ENCODE measurements at places on chromosomes 4 and X.

DNA sequence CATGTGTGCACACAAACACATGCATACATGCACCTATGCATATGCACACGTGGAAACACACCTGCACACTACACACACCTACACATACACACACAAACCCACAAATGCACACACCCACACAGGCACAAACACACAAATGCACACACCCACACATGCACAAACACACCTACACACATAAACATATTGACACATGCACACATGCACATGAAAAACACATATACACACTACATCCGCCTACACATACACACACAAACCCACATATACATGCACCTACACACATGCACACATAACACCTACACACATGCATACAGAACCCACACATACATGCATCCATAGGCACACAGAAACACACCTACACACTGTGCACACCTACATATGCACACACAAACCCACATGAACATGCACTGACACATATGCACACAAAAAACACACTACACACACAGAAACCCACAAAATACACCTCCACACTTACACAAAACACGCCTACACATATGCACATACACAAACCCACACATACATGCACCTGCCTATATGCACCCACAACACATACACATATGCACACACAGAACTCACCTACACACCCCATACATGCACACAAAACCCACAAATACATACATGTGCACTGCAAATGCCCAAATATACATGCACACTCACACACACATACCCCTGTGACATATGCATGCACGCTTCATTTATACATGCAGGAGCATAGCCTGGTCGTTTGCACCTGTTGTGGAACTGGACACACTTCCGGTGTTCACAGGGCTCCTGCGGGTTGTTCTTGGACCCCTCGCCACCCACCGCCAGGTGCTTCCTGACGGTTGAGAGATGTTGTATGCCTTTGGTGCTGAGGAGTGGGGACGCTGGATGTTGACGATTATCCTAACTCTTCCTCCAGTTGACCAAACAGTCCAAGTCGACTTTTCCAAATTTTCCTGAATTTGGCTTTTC, 22.1 kb downstream of the CD99 start:
- DNase-seq = no peak

GRCh38 chr4:101420661-101421060, 73.3 kb upstream of the PPP3CA start:
- no peak for DNase-seq

DNA sequence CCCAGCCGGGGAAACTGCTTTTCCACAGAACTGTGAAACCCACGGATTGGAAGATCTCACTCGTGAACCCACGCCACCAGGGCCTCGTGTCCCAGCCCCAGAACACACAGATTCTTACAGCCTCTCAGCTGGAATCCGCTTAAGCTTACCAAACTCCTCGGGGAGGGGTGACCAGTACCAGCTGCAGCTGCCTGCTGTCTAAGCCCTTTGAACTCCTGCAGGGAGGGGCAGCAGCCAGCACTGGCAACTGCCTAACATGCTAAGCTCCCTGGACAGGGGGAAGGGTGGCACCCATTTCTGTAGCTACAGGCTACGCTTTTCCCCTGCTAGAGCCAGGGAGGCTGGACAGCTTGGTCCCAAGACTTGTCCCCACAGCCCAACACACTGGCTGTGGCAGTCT, 38.4 kb downstream of the TBL1X start:
- DNase-seq = no peak

DNA sequence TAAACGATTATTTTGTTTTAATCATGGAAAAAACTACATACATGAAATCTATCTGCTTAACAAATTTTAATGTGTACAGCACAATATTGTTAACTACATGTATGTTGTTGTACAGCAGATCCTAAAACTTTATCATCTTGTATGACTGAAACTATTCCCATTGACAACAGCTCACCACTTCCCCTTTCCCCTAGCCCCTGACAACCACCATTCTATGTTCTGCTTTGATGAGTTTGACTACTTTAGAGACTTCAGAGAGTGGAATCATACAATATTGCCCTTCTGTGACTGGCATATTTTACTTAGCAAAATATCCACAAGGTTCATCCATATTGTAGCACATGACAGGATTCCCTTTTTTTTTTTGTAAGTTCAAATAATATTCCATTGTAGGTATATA, 185.9 kb downstream of the CFAP299 start:
- DNase-seq = no peak

DNA sequence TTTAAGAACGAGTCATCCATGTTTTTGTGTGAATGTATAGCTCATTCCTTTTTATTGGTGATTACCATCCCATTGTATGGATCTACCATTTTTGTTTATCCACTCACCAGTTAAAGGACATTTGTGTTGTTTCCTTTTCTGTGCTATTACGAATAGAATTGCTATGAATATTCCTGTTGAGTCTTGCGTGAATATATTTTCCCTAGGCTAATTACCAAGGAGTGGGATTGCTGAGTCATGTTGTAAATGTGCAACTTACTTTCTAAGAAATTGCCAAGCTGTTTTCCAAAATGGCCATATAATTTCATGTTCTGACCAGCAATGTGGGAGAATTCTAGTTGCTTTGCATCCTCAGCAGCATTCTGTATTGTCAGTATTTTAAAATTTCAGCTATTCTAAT, 51.3 kb downstream of the YIPF6 start:
- DNase-seq = no peak

DNA sequence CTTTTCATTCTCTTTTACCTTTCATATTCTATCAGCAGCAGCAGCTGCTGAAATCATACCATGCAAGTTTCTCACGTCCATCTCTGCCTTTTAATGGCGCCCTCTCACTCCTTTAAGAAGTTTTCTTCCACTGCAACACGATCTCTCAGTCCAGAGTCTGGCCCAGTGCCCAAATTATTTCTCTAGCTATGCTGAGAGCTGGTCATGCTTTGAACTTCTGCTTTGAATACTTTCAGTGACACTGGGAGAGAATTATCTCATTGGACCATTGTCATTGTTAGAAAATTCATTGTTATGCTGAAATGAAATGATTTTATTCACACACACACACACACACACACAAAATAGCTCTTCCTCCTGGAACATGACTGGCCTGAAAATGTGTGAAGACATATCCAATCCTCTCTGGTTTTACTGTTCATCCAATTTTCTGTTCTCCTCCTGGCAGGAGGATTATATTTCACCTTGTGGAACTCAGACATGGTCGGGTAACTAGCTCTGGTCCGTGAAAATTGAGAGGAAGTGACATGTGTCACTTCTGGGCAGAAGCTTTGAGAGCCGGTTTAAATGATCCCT, 1.3 kb upstream of the PDHA1 start:
- DNase-seq = no peak

DNA sequence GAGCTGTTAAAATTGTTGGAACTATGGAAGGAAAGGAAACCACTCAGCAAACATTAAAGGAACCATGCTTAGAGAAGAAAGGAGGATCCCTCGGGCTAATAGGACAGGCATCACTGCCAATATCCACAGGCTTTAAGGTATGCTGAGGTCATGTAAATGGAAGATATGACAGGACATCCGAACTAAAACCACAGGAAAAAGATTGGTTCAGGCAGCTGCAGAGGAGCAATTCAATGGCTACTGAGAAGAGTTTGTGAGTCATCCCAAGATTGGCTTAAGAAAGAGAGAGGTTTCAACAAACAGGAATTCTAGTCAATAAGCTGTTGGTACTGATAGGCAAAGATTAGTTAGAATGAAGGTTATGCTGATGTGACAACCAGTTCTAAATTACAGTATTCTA, 106.4 kb upstream of the FAM241A start:
- DNase-seq = no peak

GRCh38 chr4:156336511-156336910, 382.8 kb upstream of the CTSO start:
- no peak for DNase-seq

GRCh38 chr4:41379230-41379629, 122.5 kb downstream of the UCHL1 start:
- no peak for DNase-seq

GRCh38 chr4:304969-305680, at the start of gene ZNF732:
TSS of gene ZNF732 (minus strand) at chr4:305474. CDS start at chr4:305310, 164 bp downstream.
- DNase-seq = no peak

DNA sequence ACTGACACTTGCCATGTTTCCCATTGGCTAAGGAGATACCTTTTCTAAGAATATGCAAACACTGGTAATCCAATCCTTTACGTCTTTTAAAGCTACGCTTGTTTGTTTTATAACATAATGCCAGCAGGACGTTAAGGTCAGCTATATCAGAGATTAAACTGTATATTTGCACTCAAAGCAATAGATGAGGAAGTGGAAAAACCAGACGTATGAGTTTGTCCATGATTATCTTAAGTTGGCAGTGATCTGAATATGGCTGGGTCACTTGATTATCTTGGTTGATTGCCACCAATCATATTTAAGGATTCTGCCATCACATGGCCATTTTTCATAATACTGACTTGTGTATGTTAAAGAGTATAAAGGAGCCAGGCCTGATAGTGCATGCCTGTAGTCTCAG, 19.4 kb downstream of the TMSB4X start:
- DNase-seq = no peak

GRCh38 chrX:131279617-131280016, 9.5 kb downstream of the IGSF1 start:
- no peak for DNase-seq

GRCh38 chrX:50200907-50201306, at the start of gene AKAP4:
TSS of gene AKAP4 (minus strand) at chrX:50201007. CDS start at chrX:50200889, 118 bp downstream.
- no peak for DNase-seq

DNA sequence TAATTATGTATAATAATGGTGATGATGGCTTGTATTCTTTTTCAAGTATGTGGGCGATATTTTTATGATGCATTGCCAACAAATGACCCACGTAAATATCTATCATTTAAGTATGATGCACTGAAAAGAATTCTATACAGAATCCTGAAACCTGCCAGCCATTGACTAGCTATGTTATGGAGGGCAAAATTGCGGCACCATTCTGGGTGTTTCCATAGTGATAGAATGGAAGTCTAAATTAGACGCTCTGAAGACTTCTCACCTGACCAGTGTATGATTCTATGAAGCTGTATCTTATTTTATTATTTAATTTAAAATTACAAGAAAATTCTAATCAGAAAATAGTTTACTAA, 677 bp upstream of the CENPC start:
- DNase-seq = no peak

- DNase-seq = peak; percentile 18
These were observed 1.1 kb upstream of the TLR3 start for GRCh38 chr4:186067757-186068385.

GRCh38 chr4:169037506-169037905, 27.5 kb upstream of the CBR4 start:
- DNase-seq = no peak

DNA sequence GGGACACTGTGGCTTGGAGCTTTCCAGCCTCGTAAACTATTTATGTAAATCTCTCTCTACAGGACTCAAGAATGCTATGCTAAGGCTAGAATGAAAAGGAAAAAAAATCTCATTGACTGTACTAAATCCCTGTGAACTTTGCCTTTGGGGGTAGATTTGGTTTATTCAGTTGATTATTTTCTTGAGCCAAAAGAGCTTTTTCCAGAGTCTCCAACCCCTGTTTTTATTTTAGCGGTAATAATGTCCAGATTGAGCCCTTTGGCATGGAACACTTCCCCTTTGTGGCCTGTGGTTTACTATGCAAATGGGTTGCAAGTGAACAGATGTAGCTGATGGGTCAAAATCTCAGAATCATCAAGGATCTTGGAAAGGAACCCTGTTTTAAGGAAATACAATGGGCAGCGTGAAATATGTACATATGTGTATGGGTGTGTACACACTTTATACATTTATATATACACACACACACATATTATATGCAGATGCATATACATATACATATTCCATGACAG, 72.9 kb downstream of the FAM9B start:
- no peak for DNase-seq

- DNase-seq = no peak
These were observed 203.2 kb downstream of the HTR2C start for GRCh38 chrX:114787061-114787460.

GRCh38 chr4:108861334-108861733, 98.5 kb upstream of the ETNPPL start:
- no peak for DNase-seq

DNA sequence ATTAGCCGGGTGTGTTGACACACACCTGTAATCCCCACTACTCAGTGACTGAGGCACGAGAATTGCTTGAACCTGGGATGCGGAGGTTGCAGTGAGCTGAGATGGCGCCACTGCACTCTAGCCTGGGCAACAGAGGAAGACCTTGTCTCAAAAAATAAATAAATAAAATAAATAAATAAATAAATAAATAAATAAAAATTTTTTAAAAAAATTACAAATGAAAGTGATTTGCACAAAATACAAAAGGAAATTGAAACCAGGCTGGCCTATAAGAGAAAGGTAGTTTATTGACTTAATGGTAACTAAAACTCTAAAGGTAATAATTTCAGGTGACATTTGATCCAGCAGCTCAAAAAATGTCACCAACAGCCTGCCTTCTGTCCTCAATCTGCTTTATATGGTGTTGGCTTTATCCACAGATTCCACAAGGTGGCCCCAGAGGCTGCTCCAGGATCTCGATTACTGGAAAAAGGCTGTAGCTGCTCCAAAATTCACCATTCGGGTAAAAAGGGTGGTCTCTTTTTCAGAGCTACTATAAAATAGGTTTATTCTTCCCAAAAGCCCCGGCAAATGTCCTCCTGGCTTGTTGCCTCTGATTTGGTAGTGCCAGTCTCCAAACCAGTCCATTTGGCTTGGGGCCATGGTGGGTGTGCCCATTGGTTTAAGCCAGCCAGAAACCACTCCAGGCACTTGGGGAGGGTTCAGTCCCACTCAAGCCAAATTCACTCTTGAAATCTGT, 61.4 kb upstream of the TRIM2 start:
- DNase-seq = peak; percentile 48

DNA sequence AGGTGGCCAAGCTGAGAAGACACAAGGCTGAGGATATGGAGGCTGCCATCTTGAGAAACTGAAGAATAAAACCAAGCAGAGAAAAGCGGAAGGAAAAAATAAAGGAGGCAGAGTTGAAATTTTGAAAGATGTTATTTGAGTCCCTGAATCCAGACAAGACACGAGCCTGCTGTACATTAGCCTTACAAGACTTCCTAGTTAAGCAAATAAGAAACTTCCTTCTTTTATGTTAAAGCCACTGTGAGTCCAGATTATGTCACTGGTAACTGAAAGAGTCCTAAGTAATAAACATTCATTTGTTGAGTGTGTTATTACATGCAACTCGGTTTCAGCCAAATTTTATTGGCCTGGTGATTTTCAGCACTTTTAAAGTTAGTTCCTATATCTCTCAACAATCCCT, 30.4 kb downstream of the DRD5 start:
- DNase-seq = no peak

GRCh38 chr4:153824501-153824900, 35.6 kb upstream of the SFRP2 start:
- no peak for DNase-seq

- no peak for DNase-seq
These were observed 10.0 kb downstream of the SMC1A start for GRCh38 chrX:53412446-53412845.
